Activated CD8-positive, alpha-beta T cell treated with anti-CD3 and anti-CD28 coated beads, Interleukin-2, amount 10 ng/mL, durations not matched to agents 7 days and 5 days (primary cell): ENCODE measurements at places on chromosomes 12 and 14. TPM values are rescaled to one million over a fixed set of nuclear protein-coding genes. Genes with fewer than 3 reads are reported as not detected.

Gene RAB21
- 56.3 TPM for total RNA-seq

Gene TSPAN19
- total RNA-seq, result not detected

Gene PGAM5
- total RNA-seq, result 59.3 TPM

DNA sequence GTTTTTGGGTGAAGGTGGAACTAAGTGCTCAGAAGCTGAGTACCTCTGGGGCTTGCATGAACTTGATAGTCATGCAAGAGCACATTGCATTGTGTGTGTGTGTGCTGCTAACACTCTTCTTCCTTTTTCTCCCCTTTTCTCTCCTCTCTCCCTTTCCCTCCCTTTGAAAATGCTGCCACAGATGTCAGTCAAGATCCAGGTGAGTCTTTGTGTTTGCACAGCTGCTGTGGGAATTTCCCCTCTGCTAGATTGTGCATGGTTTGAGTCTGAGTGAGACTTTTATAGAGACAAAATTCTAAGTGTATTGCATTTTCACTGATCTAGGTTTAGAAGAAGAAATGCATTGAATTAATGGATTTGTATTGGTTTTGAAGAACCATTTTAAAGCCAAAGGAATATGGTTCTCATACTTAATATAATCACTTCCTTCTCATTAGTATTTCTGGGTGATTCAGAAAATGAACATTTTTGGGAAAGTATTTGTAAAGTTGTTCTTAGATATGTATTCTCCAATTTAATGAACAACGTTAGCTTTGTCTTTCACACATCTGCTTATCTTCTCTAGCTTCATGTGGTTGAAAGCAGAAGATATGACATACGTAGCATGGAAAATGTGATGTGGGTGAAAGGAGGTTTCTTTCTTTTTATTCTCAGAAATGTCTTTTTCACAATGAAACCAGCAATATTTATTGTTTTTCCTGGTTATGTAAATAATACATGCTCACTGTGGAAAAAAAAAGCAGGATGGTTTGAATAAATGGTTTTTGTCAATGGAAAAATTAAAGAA lies 108.5 kb downstream of the NRXN3 start:
- DNase-seq, result no peak
